HCEC 1CT (cell line): ENCODE measurements at places on chromosomes 1 and 21.

DNA sequence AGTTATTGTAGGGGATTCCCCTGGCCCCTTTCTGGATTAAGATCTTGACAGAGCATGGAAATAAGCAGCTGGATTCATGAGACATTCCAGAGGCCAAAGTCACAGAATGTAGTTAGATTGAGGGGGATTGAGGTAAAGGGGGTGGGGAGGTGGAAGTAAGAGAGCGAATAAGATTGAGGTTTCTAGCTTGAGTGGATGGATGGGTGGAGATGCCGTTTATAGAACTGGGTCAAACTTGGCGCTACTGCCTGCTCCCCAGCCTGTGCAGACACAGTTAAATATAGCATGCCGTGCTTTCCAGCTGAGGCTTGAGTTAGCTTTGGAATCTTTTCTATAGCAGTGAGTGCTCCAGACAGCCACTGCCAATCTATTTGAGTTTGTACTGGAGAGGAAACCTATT lies 85.7 kb downstream of the DYRK1A start:
- peak; percentile 89 for DNase-seq

DNA sequence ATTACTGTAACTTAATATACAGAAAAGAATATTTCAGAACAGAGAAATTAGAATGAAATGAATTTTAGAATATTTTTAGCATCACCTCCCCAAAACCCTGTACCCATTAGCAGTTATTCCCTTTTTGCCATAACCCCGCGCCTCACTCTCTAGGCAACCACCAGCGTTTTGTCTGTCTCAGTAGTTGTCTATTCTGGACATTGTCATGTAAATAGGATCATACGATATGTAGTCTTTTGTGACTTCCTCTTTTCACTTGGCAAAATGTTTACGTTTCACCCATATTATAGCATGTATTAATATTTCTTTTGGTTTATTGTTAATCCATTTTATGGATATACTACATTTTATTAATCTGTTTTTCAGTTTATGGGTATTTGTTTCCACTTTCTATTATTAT lies 24.9 kb downstream of the SOAT1 start:
- DNase-seq: no peak

- DNase-seq: no peak
Observed at GRCh38 chr1:194068446-194069167, 882.2 kb upstream of the B3GALT2 start.

DNA sequence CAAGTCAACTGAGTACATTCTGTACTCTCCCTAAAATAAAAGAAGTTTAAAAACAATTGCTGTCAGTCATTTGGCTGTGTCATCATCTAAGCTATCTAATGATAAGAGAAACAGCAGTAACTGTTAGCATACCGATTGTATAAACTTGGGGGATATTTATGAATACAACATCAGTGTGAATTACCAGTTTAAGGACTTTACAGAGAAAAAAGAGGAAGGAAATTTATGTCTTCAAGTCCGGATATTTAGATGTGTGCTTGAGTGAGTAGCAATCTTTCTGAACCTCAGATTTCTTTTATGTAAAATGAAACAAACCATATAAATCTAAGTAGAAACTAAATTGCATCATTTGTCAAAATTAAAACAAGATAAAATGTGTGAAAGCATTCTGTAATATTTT lies 1557.0 kb downstream of the MRPL39 start:
- DNase-seq: no peak

- DNase-seq: peak; percentile 86
Observed at GRCh38 chr1:62800825-62801306, 16.9 kb downstream of the ATG4C start.

DNA sequence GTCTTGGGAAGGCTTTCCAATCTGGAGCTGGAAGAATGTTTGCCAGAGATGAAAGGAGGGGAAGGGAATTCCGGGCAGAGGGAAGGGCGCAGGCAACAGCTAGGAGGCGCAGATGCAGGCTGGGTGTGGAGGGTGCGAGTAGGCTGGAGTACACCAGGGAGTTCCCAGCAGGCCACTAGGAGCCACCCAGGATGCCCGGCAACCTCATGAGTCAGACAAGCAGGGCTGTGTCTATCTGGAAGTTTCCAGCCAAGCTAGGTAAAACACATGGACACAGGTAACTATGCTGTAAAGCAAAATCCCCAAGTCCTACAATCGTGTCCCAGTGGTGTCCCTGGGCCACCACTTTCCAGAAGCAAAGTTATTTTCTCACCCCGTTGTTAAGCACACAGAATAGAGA lies 990 bp upstream of the NBL1 start:
- peak; percentile 81 for DNase-seq

DNA sequence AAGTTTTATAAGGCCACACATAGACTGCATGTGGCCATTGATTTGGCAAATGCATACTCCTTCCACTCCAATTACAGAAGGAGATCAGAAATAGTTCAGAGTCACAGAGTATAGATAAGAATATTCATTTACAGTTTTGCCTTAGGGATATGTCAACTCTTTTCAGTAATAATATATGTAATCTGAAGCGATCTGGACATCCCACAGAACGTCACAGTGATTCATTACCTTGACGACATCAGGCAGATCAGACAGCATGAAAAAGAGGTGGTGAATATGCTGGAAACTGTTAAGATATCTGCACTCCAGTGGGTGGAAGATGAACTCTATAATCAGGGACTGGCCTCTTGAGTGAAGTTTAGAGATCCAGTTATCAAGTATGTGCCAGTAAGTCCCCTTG lies 240.4 kb downstream of the DPYD start:
- no peak for DNase-seq

DNA sequence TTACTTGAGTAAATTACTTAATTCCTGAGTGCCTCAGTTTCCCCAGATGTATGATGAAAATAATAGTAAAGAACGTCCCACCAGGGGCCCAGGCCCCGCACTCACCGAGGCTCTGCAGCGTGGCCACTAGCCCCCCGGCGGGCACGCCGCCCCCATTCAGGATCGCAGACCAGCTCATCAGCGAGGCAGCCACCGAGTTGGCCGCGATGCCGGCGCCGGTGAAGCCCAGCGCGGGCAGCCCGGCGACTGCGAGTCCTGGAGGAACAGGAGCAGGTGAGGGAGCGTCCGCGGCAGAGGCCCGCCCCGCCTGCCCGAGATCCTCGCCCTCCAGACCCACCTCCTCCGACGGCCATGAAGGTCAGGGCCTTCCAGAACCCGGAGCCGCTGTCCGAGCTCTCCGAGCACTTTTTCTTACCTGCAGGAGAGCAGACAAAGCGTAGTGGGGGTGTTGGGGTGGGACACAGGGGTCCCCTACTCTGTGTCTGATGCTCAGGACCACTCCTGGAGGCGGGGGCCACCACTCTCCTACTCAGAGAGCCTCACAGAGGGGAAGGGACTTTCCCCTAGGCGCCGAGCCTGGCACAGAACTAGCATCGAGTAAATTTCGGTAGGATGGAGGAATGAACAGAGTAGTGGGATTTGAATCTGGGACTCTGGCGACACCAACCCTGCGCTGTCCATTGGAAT lies 3.7 kb downstream of the IFI6 start:
- no peak for DNase-seq

DNA sequence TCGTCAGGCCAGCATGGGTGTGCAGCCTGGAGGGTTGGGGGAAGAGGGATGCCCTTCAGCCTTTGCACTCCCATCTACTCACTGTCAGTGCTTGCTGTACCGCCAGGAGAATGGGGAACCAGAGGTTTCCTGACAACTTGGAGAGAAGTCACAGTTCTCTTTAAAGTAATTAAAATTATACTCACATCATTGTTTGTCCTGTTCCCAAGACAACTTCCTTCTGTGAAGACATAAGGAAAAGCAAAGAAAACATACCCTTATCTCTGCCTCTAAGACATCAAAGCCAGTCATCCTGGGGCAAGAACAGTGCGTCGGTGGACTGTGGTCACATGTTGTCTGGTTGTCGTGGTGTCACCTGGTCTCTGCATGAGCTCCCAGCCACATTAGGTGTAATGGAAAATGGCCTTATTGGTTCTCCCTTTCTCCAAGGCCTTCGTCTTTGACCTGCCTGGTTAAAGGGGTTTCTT lies 17.6 kb downstream of the TRAF5 start:
- no peak for DNase-seq

DNA sequence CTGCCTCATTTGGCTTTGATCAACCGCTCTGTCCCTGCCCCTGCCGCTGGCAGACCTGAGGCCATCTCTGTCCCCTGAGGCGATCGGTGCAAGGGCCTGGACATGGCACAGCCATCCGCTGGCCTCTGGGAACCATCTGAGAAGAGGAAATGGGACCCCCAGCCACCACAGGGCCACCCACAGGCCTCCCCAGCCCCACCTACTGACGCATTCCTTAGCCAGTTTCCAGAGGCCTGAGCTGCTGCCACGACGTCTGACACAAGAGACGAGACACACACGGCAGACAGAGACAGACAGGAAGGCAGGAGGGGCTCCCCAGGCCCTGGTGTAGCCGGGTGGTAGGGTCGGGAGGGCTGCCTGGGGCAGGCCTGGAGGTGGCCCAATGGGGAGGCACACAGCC lies 37.3 kb upstream of the EDN2 start:
- DNase-seq: no peak

- DNase-seq: peak; percentile 76
Observed at GRCh38 chr1:222994511-222995235, 148.4 kb downstream of the TLR5 start.

DNA sequence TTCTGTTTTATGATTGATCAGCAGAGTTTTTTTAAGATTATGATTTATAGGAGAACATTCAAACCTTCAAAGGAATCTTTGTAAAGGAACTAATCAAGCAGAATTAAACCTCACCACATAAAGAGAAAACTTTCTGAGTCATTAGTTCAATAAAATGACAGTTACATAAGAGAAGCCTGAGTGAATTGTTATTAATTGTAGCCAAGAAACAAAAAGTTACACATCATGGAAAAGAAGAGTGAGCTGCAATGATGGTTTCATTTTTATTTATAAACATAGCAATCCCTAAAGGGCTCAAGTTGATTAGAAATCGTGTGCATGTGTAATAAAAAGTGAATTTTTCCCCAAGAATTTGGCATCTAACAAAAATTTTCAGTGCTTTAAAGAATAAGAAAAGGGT lies 731.4 kb downstream of the LTN1 start:
- DNase-seq: no peak

- DNase-seq: no peak
Observed at GRCh38 chr1:114336360-114336759, 174.6 kb downstream of the TRIM33 start.

GRCh38 chr1:183331091-183331742 lies 87.0 kb downstream of the NMNAT2 start:
- DNase-seq: no peak

- DNase-seq: no peak
Observed at GRCh38 chr1:89567797-89568196, 43.2 kb downstream of the LRRC8B start.

DNA sequence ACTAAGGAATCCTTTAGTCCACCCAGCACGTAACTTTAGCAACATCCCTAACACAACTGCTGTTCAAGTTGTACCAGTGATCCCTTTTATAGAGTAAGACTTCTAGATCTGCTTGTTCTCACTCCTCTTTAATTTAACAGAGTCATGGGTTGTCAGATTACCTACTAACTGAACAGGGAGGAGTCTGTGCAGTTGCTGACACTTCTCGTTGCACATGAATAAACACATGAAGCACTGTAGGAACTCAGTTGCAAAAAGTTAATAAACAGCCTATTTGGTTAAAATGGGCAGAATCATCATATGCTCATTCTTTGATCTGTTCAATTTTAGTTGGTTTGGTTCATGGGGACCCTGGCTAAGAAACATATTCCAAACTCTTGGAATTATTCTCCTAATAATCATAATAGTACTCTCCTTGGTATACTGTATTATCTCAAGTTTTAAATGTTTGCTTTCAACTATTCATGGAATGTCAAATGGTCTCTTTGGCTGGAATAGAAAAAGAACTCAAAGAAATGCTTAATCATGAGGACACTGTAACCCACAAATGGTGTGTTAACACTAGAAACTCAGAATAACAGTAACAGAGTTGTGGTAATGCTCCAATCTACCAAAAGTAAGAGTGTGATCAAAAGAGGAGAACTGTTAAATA lies 15.6 kb downstream of the PLPPR5 start:
- no peak for DNase-seq

DNA sequence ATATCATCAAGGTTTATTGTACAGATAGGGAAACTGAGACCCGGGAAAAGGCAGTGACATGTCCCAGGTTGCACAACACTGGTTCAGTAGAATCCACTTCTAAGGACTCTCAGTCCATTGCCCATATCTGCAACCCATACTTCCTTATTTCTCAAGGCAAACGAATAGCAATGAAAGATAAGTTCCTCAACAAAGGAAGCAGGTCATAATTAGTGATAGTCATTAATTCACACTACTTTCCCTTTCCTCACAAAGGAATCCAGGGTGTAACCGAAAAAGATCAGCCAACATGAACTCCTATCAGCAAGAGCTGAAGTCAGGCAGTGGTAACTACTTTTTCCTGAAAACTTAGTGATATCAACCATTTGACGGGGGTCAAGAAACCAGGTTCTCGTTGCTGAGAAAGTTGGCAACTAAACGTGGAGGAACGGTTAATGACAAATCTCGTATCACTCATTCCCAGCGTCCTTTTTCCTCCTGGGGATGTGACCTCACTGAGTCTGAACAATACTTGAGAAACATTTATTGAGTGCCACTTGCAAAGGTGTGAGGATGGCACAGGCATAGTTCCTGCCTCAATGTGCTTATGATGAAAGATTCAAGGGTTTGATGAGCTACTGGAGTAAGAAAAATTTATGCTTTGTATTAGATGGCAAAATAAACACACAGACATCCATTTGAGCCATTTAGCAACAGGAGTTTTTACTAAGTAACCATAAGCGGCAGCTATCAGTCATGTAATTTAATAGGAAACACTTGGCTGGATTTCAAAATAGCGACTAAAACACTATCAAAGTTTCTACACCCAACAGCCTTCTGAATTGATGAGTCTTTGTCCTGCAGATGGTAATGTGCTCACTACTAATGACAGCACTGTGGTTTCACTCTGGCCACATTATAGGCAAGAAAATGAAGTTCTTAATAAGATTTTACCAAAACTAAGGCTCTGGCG lies 82.3 kb downstream of the PLPP3 start:
- no peak for DNase-seq

DNA sequence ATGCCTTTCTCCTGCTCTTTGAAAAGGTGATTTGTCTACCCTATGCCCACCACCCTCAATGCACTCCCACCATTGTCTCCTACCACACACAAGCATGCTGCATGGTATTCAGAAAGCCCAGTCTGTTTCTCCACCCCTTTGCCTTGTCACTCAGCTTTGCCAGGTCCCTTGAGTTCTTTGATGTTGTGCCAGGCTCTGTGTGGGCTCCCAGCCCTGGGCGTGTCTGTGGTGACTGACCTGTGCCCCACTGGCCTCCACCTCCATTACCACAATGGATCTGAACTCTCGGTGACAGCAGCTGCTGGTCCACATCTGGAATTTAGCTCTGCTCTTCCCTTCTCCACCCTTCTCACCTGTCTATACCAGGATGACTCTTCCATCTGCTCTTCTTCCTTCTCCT lies 34.9 kb downstream of the ATP2B4 start:
- DNase-seq: no peak

DNA sequence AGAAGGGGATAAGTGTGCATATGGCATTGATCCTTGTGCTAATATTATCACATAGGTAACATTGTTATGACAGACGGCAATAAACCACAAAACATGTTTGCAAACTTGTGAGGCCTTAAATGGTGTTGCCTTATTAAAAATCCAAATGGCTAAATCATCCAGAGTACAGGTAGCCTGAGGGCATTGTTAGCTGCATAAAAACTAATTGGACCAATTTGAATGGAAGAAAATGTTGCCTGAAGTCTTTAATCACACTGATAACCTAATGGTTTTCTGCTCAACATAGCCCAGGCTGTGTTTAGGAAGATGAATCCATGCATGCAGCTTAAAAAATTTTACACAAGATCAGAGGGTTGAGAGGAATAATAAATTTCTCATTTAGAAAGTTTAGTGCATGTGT lies 19.4 kb upstream of the LRRC53 start:
- DNase-seq: no peak

GRCh38 chr1:183645531-183645930 lies 7.6 kb downstream of the APOBEC4 start:
- DNase-seq: no peak
